ENCODE measurements at places on chromosomes 2 and 18.
A peak's percentile ranks its signal among the peaks of the same experiment; 100 is the strongest.

DNA sequence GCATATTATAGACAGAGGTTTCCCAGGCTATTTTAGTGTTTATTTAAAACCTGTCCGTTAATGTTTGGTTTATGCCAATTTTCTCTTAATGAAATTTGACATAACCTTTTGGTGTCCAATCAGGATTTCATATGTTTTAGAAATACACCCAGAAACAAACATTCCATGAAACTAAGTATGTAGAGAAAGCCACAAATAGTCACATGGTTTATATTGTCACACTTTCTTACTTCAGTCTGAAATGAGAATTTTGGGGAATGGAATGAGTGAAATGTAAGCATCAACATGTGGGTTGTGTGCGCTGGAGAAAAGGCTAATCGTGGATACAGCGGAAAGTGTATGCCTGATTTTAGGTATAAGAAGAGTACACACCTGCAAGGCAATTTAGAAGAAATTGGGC is 277.0 kb upstream of the RAB12 start:
- no peak for DNase-seq

DNA sequence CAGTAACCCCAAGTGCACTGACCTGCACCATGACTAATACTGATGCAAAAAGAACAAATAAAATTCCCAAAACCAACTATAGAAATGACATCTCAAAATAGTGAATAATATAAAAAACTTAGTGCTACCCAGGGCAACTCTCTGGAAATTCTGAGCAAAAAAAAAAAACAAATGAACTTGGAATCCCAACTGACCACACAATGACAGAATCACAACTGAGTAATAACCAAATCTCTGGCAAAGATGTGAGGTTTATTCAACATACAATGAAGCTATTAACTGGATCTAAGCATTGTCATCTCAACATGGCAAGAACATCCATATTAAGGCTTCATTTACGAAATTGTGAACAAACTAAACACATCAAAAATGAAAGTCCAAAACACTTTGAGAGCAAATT is 22.7 kb downstream of the EXOC6B start:
- DNase-seq = no peak

DNA sequence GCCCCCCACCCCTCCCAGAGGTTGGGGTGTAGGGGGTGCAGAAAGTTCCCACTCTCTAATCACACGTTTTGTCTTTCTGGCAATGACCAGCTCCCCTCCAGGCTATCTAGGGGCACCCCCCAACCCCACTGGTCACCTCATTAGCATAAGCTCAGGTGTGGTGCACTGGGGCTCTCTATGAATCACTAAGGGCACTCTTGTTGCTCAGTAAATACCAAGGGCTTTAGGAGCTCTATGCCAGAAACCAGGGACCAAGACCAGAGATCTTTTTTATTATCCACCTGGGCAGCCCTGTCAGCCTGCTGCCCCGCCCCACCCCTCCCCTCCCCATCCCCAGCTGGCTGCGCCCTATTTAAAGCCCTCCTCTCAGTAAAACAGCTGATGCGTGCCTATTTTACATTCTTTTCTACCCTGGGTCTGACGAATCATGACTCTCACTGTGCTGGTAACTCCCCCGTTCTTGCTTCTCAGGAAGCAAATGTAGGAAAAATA is 24.3 kb downstream of the NCK2 start:
- DNase-seq = no peak

- no peak for DNase-seq
Observed at GRCh38 chr2:142592171-142592570, 285.3 kb upstream of the KYNU start.

DNA sequence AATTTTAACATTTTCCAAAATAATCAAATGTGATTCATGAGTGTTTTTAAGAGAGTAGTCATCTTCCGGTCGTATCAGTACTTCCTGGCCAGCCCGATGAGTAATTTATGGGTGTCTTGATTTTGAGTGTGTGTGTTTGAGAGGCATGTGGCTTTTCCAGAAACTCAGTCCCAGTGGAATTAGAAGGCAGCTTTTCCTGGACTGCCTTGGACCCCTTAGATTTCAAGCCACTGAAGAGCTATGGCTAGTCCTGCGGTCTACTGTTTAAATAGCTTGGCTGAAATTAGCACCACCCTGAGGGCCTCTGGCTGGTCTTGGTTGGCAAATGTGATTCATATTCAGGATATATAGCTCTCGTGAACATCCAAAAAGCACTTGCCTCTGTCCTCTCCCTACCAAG is 59.4 kb downstream of the HK2 start:
- no peak for DNase-seq

DNA sequence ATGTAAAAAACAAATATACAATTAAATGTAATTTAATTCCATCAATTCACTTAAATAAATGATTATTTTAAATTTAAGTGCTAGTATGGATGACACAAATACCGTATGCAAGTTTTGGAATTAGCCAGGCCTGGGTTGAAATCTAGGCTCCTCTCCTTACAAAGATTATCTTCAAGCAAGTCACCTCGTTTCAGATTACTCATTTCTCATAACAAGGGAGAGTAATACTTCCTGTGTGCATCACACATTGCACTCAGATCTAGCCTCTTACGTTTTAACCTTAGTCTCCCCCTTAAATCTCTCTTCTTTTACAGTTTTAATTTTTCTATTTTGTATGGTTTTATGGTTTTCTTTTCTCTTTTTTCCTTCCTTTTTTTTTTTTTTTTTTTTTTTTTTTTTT is 1475.9 kb upstream of the NXPH2 start:
- DNase-seq = no peak

DNA sequence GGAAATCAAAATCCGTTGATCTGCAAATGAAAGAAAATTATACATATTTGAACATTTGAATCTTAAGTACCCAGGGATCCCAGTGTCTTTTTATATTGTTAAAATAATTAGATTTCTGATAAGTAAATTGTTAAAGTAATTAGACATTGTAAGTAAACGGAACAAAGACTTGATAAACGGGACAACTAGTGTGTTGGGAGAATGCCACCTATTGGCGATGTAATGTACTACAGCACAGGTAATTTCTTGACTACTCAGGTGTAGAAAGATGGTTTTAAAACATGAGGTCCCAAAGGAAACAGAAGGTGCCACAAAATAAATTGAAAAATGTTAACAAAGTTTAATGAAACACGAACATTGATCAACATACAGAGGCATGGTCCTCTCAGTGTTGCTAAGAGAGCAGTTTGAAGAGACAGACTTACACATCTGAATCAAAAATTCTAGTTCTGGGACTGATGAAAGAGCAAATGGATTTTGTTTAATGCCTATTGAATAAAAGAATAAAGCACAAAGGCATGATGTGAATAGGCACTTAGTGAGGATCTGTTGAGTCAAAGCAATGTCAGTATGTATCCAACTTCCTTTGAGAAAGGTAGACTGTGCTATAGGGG is 103.4 kb upstream of the RASGRP3 start:
- DNase-seq = peak; percentile 38

DNA sequence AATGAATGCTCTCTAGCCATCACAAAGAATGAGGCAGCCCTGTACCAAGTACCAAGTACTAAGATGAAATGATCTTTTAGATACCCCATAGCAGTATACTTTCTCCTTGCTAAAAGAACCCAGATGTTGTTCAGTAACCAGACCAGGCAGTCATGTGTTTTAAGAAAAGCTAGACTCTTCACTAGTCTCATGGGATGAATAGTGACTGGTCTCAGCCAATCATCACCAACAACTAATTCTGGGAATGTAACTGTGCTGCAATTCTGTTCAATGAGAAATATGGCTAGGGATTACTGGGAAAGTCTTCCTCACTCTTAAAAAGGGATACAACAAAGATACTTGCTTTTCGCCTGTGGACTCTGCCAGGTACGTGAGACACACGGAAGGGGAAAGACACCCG is 29.5 kb downstream of the MBOAT2 start:
- DNase-seq = no peak

DNA sequence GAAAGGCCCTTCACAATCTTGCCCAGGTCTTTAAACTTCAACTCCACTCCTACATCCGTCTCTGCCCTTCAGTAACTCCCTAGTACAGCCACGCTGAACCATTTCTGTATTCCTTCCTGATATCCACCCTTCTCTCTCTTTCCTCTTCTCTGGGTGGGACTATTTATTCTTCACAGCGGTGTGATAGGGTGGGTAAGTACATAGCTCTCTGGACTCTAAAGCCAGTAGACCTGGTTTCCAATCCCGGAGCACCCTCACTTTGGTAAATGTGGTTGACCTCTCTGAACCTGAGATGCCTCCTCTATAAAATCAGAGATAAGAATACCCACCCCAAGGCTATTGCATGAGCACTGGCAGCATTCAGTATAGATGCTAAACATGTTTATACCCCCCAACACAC is 86.7 kb downstream of the ATL2 start:
- no peak for DNase-seq

GRCh38 chr2:238908960-238909951 is 61.4 kb downstream of the TWIST2 start:
- peak; percentile 20 for DNase-seq

DNA sequence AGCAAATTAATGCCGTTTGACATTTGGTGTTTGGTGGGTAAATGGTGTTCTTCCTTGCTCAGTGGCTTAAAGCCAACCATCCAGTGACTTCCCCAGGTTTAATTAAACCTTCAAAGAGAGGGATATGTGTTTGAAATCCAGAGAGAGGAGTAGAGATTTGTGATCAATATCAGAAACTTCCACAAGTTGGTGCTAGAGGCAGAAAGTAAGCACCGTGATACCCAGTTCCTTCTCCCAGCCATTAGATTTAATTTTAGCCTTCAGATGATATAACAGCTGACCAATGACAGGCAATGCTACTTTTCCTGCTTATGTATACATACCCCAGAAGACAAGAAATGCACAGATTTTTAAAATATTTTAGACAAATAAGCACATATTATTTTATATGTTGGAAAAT is 398.5 kb downstream of the CDH2 start:
- peak; percentile 22 for DNase-seq

- no peak for DNase-seq
Observed at GRCh38 chr2:1634681-1635341, 109.5 kb downstream of the PXDN start.

DNA sequence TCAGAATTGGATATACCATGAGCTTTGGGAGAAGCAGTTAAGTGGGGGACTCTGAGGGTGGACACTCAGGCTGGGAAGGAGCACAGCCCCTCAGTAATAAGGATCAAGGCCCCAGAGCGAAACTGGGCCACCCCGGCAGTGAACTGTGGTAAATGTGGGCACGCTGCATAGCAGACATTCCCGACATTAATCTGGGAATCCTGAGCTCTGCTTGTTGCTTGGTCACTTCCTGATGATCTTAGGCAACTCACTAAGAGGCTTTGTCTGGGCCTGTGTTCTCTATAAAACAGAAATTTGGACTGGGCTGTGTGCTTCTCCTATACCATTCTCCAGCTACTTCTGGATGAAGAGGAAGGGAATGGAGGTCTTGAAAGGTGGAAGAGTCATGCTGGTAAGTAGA is 4.8 kb downstream of the TGFBRAP1 start:
- DNase-seq = no peak

DNA sequence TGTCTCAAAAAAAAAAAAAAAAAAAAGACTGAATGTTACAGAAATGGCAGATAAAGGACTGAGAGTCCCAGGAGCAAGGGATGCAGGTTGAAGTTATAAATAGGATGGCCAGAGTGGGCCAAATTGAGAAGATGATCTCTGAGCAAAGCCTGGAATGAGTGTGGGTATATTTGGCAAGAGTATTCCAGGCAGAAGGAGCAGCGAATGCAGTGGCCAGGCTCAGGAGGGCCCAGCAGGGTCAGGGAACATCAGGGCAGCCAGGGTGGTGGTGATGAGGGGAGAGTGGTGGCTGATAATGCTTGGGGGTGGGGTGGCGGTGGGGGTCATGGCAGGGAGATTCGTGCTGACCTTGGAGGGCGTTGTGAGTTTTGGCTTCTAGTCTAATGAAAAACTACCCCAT is 141.3 kb upstream of the AGAP1 start:
- DNase-seq = no peak

DNA sequence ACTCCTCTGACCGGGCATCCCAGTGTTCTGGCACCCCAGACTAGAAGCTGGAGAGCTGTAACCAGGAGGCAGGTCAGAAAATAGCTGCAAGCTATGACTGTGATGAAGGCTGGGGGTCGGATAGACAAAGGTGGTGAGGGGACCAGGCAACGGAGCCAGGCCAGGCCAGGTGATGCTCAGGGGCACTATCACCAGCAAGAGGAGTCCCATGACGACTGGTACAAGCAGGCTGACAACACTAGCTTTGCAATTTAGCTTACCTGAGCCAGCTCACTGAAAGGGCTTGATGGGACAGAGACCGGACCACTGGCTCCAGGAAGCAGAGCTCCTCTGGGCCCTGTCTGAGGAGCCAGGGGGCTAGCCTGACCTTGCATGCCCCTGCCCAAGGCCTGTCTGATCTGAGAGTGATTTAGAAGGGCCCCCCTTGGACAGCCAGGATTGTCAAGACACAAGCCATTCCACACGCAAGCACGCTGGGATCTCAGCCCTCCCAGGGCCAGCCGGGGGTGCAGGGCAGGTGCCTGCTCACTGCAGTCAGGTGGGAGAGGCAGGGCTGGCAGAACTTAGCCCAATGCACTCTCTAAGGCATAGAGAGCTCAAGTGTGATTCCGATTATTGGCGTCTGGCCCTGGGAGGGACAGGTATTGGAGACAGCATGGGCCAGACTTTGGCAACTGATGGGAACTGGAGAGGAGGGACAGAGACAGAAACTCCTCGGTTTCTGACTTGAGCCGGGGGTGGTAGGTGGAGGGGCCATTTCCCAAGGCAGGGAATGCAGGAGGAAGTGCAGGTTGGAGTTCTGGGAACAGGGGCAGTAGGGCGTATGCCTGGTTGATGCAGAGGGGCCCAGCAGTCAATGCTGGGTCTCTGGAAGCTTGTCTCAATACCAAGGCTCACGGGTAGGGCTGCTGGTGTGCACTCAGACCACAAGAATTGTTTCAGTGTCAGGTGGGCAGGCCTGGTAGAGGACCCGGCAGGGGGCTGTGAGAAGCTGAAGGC is 47.7 kb downstream of the MYO7B start:
- DNase-seq = no peak

DNA sequence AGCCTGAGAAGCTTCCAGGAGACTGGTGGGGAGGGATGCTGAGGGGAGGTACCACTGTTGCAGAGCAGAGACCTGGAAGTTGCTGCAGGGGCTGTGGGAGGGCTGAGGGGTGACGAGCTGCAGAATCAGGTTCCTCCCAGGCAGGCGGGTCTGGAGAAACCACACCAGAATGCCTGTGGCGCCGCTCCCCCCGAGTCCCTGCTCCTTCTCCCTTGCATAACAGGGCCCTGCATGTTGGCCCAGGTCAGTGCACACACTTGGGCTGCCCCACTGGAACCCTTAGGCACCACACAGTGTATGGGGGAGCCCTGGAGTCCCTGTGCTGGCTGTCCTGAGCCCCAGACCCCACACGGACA is 60.4 kb downstream of the ARL4C start:
- DNase-seq = no peak

GRCh38 chr2:74688881-74689280 is 34.8 kb downstream of the SEMA4F start:
- DNase-seq = no peak

- peak; percentile 8 for DNase-seq
Observed at GRCh38 chr18:25171334-25171733, 180.6 kb downstream of the ZNF521 start.

GRCh38 chr18:7221424-7222155 is 9.3 kb upstream of the LRRC30 start:
- peak; percentile 48 for DNase-seq

Data from brain (organoid and tissue), 16 donors.